Femur (tissue), 1 donor: ENCODE measurements at places on chromosomes 1 and 21.
A peak's percentile ranks its signal among the peaks of the same experiment; 100 is the strongest.

GRCh38 chr1:204254031-204254661 lies 40.4 kb upstream of the GOLT1A start:
- DNase-seq = no peak

DNA sequence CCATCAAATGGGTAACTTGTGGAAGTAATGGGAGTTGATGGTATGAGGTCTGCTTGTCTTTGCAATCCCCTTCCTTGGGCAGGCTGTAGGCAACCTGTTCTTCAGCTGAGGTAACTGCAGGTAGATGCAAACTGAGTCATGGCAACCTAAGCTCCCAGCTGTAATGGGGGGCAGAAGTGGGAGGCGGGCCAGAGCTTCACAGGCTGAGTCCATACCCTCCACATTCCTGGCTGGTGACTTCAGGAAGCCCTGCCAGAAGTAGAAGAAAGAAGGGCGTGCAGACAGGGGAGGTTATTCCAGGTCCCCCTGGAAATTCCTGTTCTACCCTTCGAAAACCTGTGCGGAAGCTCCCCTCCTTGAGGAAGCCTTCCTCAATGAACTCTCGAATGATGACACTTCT lies 44.9 kb downstream of the ARHGEF11 start:
- no peak for DNase-seq

DNA sequence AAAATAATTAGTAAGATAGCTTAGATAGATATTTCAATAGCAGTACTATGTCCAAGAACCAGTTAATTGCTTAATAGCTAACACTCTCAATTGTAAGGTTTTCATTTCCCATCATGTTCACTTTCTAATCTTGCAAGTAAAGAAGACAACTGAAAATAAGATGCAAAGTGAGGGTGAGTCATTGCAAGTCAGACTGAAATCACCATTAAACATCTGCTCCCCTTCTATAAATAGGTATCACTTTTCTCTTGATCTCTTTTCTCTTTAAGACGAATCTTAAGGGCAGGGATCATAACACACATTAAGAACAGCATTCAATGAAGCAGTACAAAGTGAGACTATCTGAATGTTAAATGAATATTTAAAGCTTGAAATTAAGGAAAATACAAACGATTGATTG lies 40.4 kb downstream of the UBR4 start:
- no peak for DNase-seq

DNA sequence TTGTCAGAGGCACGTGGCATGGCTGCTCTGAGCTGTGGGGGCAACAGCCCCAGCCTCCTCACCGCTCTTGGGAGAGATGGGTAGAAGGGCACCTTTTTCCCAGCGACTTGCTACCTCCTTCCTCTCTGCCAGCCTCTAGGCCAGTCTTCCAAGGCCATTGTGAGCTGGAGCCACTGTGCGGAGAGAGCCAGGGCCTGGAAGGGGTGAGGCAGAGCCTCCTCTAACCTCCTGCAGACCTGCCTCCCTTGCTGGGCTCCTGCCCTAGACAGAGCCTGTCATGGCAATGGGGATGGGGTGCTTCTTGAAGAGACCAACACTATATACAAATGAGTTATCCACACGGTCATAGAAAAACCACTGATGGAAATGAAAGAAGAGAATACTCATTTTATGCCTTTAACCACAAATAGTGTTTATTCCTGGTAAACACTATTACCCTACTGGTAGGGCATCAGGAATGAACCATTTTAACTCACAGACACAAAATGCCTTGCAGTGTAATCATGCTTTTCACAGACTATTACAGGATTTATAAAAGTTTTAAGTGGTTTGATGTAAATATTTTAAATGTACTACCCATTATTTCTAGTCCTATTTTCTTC lies 5.0 kb upstream of the IGFN1 start:
- no peak for DNase-seq

GRCh38 chr21:28112511-28112910 lies 880.2 kb downstream of the LTN1 start:
- DNase-seq = no peak

- no peak for DNase-seq
Observed at GRCh38 chr1:224380003-224380402, 23.3 kb downstream of the CNIH4 start.

DNA sequence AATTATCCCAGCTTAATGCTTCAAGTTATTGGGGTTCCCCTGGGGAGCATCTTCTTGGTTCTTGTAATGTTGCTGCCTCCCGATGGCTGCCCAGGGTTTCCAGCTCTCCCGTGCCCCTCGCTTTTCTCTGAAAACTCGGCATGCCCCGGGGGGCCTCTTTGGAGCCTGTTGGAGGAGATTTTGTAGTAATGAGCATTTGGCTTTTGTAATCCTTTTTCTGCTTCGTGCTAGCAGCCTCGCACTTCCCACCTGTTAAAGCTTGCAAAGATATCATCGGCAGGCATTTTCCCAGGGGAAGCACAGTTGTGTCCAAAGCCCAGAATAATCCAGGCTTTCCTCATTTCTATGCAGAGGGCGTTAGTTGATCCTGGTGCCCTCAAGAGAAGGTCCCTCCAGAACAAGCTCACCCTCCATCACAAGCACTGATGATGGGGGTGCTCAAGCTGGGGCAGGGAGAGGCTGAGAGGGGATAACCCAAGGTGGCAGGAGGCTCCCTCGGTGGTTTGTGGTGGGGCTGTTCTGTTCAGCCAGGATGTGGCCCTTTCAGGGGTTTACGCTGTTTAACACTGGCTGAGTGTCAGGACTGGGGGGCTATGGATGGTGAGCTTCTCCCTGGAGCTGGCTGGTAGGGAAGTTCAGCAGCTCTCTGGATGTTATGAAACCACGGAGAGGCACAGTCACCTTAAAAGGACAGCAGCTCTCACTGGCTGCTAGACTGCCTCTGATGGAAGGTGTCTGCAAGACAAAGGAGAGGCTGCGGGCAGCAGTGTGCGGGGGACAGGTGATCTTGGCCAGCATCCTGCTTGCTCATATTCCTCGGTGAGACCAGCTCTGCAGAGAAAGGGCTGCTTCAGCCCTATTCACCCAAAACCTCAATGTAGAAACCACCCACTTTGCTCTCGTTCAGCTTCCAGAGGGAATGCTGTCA lies 477.1 kb upstream of the VAMP3 start:
- DNase-seq = no peak

DNA sequence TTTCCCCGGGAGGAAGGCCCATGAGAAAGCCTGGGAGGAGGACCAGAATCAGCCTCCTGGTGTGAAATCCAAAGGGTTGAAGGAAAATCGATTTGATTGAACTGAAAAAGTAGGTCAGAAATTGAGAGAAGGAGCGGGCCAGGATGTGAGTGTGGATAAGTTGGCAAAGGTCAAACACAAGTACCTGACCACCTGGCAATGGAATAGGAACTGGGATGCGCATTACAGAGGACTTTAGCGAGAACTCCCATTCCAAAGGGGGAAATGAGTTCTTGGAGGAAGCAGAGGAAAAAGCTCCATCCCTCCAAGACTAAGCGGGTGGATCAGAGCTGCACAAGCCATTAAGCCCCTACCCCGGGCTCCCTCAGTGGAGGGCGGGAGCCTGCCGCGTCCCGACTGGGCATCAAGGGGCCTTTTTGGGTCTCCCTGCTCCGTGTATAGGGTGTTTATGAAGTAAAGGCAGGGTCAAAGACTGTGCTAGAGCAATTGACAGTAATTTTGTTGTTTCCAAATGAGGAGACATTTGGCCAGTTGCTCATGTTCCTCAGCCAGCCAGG lies 56.4 kb downstream of the TGFB2 start:
- peak; percentile 44 for DNase-seq

DNA sequence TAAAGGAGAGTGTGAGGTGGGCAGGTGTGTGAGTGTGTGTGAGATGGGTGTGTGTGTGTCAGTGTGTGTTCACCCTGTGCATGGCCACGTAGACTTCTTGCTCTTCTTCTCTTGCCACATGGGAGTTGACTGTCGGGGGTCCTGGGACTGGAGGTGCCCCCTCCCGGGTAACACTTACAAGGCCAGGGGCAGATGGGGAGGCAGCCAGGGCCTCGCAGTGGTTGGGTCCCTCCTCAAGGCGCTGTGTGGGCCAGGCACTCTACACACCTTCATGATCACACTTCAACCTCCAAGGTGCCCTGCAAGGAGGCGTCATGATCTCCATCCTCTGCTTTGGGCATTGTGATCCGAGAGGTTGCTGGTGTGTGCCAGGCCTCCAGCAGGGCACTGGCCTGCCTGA lies 2.3 kb downstream of the PLA2G2F start:
- no peak for DNase-seq

- no peak for DNase-seq
Observed at GRCh38 chr1:178470411-178470960, 26.3 kb downstream of the CLEC20A start.

- no peak for DNase-seq
Observed at GRCh38 chr1:76433526-76433925, 359.0 kb downstream of the ST6GALNAC3 start.

DNA sequence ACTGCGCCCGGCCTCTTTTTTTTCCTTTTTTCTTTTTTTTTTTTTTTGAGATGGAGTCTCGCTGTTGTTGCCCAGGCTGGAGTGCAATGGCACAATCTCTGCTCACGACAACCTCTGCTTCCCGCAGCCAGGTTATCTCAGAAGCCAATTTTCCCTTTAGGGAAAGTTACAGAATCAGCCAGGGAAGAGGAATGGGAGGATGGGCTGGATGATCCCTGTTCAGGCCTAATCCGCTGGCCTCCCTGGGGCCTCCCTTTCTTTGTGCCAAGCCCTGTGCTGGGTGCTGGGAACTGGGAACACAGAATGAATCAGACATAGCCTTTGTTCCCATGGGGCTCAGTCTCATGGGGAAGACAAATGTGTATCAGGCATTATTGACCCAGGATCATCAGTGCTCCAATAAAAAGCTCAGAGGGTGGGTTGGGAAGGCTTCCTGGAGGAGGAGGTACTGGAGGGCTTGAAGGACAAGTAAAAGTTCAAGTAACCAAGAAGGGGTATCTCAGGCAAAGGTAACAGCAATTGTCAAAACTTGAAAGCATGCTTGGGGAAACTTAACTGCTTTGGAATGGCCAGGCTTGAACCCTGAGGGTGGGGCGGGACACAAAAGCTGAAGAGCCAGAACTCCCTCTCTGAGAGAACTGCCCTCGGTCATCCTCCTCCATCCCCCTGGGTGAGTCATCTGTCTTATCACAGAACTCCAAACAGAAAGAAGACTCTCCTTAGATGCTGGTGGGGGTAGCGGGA lies 14.3 kb downstream of the ECHDC2 start:
- no peak for DNase-seq

DNA sequence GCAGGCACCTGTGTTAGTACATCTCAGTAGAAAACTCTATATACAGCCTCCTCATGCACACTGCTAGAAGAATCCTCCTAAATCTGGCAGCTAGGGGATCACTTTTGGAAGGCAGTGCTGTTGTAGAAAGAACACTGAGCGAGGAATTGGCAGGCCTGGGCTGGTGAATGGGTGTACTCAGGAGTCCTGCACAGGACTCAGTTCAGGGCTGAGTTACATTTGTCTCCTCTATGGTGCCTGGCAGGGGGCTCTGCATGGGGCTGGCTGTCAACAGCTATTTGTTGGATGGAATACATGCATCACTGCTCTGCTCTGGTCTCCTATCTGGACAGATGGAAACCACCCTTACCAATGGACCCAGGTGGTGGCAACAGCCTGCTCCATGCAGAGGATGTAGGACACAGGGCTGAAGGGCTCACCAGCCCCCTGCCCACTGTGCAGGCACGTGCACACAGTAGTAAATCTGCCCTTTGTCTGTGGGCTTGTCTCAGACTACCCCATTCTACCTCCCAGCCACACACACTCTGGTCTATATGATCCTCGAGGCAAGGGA lies 74.2 kb downstream of the LRIG2 start:
- no peak for DNase-seq

DNA sequence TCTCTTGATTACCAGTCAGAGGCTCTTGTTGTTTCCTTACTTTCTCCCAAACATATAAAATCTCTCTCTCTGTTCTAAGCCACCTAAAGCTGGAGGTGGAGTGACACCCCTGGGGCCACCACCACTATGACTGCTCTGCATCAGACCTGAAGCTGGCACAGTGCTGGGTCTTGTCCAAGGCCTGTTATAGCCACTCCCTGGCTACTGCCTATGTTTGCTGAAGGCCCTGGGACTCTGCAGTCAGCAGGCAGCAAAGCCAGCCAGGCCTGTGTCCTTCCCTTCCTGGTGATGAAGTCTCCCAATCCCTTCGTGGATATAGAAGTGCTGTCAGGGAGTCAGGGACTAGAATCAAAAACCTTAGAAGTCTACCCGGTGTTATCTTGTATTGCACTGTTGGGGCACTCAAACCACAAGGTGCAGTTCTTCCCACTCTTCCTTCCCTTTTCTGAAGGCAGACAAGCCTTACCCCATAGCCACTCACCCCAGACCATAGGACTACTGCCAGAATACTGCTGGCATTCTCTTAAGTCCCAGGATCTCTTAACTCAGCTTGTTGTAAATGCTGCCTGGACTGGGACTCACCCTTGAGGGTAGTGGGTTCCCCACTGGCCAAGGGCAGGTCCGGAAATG lies 103.1 kb downstream of the RPS6KC1 start:
- no peak for DNase-seq

- no peak for DNase-seq
Observed at GRCh38 chr1:117473063-117473462, 105.8 kb downstream of the MAN1A2 start.

DNA sequence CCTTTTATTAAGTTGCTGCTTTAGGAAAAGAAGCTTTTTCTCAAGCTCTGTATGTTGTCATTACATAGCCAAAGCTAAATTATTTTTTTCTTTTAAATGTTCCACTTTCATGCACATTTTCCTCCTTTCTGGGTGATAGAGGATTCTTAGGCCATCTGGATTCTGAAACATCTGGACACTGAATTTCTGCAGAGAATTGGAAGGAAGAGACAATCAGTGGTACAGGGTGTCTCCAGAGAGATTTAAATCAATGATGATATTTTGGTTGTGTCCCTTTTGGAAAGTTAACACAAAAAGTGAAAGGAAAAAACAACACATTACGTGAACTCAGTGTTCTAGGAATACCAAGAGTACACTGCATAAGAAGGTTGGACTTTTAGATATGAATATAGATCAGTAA lies 211.4 kb upstream of the PKN2 start:
- DNase-seq = no peak

- peak; percentile 17 for DNase-seq
Observed at GRCh38 chr21:24895885-24896734, 711.2 kb downstream of the MRPL39 start.

DNA sequence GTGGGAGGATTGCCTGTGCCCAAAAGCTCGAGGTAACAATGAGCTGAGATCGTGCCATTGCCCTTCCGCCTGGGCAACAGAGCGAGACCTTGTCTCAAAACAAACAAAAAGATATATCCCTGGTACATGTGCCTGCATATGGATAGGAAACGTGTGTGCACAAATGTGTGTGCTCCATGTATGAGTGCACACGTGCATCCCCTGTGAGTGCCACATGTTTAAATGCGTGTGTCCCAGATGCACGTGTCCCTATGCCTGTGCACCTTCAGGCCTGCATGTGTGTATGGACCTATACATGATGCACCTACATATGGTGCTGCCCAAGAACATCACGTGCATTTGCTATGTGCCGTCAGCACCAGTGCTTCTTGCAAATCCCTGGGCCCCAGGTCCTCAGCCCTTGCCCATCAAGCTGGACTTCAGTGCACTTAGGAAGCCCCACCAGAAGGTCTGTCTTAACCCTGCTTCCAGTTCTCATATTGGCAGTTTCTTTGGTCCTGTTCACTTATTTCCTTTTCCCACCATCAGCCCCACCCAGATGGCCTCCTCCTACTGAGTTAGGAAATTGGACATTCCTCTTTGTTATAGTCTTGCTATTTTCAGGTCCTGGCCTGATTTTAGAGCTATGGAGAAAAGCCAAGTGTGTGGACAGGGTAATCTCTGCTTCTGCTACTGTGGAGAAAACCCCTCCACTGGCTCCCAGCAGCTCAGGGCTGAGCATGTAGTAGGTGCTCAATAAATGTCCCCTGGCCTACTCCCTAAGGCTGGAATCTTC lies 15.4 kb downstream of the TIE1 start:
- no peak for DNase-seq

- no peak for DNase-seq
Observed at GRCh38 chr1:7294636-7295035, 476.5 kb upstream of the VAMP3 start.
